ENCODE measurements at places on chromosomes 7 and 10.

DNA sequence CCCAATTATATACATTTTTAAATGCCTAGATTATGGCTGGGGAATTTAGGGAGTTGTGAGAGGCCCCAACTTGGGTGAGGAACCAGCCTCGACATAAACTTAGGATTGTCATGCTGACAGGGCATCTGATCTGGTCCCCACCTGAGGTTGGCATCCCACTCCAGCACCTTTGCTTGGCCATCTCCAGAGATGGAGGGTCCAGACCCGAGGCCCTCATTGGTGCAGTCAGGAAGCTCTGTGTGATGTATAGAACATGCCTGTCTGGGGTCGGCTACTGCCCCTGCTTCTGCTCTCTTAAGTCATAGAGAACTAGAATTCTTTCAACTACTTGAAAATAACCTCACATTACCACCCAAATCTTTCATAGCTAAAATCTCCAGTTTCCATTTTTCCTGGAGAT is 153.8 kb downstream of the NRF1 start:
- DNase-seq, result peak; percentile 24

GRCh38 chr7:22167482-22167881 is 189.5 kb downstream of the RAPGEF5 start:
- DNase-seq, result no peak

DNA sequence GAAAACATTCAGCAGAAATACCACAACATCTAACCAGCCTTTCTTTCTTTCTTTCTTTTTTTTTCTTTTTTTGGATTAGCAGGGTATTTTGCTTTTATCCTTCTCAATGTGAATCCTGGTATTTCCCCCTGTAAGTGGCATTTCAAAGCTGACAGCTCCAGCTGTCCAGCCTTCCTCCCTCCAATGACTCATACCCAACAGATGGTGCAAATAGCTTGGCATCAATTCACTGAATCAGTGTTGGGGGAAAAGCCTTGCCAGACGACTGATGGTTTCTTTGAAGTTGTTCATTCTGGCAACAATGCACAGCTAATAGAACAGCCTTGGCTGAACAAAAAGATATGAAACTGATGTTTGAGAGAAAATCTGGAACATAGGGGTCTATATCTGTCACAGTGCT is 316.8 kb upstream of the STEAP1 start:
- no peak for DNase-seq

GRCh38 chr10:42976351-42977031 is 100.4 kb upstream of the RET start:
- no peak for DNase-seq

DNA sequence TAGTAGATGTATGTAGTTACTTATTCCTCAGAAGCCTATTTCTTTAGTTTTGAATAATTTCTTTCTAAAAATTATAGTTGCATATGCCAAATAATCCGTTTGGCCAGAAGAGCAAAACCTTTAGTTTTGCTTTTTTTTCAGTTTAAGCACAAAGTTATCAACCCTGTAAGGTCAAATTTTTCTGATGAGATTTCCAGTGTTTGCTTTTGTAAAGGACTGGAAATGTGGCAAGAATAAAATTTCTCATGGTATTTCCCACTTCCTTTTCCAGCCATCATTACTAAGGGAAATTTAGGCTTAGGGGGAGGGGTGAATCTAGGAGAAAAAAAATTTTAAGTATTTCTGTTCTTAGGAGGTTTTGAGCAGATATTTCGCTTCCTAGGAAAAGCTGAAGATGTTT is 7.6 kb downstream of the CALD1 start:
- DNase-seq, result no peak

DNA sequence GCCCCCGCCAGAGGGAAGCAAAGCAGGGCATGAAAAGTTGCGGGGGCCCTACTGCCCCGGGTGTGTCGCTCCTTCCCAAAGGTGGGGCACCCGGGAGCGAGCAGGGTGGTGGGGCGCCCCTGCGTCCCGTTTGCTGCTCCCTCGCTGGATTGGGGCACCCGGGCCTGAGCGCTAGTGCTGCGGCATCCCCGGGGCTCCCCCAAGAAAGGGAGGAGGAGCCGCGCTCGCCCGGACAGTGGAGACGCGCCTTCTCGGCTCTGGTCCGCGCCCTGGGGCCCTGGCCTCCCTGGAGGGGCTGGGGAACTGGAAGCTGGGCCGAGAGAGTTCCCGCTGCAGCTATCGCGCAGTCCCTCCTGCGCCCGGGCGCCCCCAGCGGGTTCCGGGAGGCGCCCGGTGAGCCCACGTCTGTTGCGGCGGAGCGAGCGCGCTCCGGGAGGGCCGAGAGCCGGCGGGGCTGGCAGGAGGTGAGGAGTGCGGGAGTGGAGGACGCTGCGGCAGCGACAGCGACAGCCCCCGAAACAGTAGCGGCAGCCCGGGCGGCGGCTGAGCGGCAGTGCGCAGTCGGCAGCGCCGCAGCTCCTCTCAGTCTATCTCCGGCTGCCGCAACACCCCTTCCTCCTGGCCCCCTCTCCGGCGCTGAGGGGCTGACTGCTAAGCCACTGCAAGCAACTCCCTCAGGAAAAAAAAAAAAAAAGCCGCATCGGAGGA is 504 bp upstream of the BMPER start:
- peak; percentile 68 for DNase-seq

DNA sequence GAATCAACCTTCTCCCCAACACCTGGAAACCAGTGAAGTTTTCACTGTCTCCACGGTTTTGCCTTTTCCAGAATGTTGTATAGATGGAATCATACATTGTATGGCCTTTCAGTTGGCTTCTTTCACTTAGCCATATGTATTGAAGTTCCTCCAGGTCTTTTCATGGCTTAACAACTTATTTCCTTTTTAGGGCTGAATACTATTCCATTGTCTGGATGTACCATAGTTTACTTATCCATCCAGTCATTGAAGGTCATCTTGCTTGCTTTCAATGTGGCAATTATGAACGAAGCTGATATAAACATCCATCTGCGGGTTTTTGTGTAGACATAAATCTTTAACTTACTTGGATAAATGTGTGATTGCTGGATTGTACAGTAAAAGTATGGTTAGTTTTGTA is 69.2 kb upstream of the ZRANB1 start:
- DNase-seq, result no peak

GRCh38 chr7:11570922-11571550 is 261.0 kb downstream of the THSD7A start:
- DNase-seq, result no peak

DNA sequence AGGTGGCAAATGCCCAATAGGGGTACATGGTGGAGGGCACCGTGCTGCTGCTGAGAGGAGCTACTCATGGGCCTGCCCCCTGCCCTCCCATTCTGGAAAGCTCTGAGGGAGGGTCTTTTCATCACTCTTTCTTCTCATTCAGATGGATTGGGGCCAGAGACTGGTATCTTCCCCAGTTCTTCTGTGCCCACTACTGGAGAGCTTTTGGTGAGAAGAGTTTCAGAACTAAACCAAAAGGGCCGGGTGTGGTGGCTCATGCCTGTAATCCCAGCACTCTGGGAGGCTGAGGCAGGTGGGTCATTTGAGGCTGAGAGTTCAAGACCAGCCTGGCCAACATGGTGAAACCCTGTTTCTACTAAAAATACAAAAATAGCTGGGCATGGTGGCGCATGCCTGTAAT is 12.5 kb downstream of the ADRA2A start:
- DNase-seq, result no peak

- DNase-seq, result no peak
Observed at GRCh38 chr7:108152198-108152597, 22.0 kb upstream of the LAMB4 start.

DNA sequence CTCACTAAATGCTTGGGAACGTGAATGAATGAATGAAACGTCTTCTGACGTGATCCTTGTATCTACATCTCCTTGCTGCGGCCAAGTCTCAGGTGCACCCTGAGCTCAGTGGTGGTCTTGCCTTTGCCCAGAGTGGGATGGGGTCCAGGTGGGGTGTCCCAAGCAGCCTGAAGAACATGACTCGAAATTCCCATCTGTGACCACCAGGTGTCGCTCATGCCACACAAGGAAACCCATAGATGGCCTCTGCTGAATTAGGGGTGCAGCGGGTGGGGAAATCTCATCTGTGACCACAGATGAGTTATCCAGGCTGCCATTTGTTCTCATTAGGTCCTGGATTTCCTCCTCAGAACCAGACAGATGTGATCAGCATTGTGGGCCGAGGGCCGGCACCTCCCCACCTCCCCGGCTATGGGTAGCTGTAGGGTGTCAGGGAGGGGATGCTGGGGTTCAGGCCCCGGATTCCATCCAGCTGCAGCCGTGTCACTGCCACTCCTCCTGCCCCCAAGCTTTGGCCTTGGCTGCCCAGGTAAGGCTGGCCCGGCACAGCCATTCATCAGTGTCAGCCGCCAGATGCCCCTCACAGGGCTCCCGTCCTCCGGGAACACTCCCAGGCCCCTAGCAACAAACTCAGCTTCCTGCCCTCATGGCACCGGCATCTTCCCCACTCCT is 21.0 kb upstream of the GNA12 start:
- DNase-seq, result peak; percentile 85

DNA sequence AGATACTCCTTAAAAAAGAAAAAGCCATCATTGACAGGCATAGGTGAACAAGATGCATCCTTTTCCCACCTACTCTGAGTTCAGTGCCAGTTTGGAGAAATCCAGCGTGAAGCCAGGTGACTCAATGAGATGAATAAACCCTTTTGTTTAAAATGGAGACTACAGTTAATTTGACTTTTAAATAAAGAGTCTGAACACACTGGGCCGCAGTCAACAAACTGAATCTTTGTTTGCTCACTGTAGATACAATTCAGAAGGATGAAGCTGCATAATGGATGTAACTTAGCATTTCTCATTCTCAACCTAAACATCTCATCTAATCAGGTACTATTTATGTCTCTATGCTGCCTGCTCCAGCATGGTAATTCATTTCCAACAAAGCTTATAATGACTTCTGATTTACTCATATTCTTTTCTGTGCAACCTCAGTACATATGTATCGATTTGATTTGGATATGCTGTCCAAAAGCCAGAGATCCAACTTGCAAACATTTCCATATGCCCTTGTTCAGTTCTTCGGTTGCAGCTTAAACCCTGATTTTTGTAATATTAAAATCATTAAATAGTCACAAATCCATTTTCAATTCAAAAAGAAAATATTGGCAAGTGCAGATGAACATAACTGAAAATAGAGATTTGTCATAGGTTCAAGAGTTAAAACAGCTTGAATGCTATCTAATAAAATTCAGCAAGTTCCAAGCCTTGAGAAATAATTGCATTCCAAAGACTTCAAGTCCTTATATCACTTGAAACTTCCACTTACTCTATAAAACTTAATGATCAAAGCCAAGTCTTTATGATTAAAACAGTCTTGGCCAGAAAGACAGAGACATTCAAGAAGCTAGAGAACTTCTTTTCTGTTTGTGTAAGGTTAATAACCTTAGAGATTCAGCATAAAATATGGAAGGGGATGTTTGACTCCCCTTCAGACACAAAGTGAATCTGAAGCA is 67.8 kb downstream of the CPVL start:
- DNase-seq, result no peak

- peak; percentile 21 for DNase-seq
Observed at GRCh38 chr10:125103924-125104323, 56.4 kb downstream of the CTBP2 start.

GRCh38 chr10:124614003-124614659 is 130.0 kb downstream of the FAM53B start:
- no peak for DNase-seq

DNA sequence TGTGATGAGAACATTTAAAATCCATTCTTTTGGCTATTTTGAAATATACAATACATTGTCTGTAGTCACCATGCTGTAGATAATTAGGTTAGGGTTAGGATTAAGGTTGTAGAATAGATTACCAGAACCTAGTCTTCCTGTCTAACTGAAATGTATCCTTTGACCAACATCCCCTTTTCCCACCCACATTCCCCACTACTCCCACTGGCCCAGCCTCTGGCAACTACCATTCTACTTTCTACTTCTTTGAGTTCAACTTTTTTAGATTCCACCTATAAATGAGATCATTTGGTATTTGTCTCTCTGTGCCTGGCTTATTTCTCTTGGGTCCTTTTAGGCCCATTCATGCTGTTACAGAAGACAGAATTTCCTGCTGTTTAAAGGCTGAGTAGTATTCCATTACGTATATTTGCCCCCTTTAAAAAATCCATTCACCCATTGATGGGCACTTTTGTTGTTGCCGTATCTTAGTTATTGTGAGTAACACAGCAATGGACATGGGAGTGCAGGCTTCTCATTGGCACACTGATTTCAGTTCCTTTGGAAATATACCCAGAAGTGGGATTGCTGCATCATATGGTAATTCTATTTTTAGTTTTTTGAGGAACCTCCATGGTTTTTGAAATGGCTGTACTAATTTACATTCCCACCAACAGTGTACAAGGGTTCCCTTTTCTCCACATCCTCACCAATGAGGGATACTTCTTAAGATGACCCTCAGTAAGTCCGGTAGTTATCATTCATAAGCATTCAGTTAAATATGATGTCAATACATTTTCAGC is 104.0 kb downstream of the RALA start:
- no peak for DNase-seq

DNA sequence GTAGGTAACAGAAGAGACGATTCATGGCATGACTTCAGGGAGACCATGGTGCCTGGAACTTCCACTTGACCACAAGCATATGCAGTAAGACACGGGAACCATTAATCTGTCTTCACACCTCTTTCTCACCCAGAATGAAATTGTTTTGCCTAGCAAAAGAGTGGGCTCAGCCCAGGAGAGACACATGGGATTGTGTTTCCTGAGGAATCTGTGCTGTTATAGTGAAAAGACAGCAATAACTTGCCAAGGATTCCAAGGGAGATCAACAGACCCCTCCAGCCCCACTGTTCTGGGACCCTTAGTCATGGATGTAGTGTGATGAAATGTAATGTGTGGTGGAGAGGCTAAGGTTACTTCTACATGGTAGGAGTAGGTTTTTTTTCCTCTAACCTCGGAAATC is 192.5 kb upstream of the NPVF start:
- no peak for DNase-seq

DNA sequence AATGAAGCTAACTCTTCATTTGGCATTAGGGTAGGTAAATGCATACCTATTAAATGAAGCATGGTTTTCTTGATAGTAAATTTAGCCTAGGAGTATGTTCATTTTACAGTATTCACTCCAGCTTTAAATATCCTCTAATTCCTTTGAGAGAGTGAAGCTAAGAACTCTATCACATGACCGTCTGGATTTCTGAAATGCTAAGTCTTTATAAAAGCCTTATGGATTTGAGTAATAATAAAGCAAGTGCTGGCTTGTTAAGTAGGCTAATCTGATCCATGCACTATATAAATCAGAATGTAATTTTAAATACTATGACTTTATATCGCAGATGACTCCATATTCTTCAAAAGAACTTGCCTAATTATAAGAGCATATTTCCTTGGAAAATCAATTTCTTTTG is 64.8 kb downstream of the REEP3 start:
- no peak for DNase-seq

- no peak for DNase-seq
Observed at GRCh38 chr7:130133029-130133782, 62.9 kb downstream of the KLHDC10 start.

- no peak for DNase-seq
Observed at GRCh38 chr10:107616031-107616430, 451.5 kb upstream of the SORCS1 start.

DNA sequence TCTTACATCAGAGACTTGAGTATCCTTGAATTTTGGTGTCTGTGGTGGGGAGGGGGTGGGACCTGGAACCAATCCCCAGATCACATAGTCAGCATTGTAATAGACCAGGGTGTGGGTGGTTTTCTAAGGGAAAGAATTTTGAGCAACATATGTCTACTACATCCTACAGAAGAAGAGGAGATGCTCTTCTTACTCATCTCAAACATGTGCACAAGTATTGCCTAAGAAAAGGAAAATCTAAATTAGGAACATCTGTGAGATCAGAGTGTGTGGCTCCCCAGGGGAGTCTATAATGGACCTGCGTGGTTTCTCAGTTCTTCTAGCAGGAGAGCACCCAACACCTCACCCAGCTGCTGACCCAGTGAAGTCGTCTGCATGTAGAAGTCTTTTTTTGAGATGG is 148.8 kb downstream of the CCDC3 start:
- no peak for DNase-seq
